NCI-H2029 (cell line): ENCODE measurements at places on chromosomes 13 and 19.

DNA sequence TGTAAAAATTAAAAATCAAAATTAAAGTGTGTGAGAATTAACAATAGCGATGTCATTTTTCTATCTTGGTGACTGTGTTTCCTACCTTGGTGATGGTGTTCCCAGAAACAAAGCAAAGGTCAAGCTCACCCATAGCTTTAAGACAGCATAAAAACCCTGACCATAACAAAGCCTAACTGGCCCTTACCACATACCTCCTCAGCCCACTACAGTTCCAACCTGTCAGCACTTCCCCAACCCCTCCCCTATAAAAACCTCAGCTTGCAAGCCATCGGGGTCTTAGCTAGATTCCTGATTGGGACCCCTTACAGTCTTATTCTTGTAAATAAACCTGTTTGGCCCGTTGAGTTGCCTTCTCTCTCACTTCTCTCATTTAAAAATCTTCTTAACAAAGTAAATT, 484.4 kb upstream of the PCDH20 start:
- no peak for DNase-seq

GRCh38 chr19:1154731-1155351, 19.2 kb downstream of the SBNO2 start:
- DNase-seq: no peak

DNA sequence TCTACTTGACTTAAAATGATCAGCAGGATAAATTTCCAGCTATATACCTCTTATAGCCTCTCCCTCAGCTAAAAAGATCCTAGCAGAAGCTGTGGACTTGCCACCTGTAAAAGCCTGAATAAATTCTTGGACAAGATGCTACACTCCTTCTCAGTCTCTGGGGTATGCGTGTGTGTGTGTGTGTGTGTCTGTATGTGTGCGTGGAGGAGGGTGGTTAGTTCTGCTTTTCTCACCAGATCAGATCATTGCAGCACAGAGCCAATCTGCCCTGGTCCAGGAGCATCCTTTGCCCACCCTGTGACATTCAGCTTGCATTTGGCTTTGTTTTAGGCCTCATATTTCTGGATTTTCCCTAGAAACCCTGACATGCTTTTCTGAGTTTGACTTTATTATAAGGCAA, 438.3 kb downstream of the RFC3 start:
- DNase-seq: no peak

GRCh38 chr19:35851213-35852028, 883 bp downstream of the NPHS1 start:
- DNase-seq: no peak
